Stimulated activated CD4-positive, alpha-beta T cell treated with anti-CD3 and anti-CD28 coated beads, Interleukin-1b, Interleukin-23, amount 100 ng/mL, for 24 hours (primary cell): ENCODE measurements at places on chromosomes 5 and 9.
A peak's percentile ranks its signal among the peaks of the same experiment; 100 is the strongest.

DNA sequence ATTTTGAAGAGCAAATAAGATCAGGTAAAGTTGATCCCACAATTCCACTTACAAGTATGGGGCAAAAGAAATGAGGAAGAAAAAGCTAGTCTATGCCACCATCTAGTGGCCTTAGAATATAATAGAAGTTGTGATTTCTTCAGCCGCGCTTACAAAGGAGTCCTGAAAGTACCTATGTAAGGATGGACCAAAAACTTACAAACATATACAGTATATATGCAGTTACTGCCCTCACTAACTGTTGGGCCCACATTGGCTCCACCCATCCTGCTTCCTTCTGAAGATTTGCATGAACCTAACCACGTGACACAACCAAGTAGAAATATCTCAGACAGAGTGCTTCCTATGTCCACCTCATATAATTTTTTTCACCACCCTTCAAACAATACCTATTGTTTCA is 11.7 kb upstream of the OR13D1 start:
- DNase-seq, result no peak

- DNase-seq, result no peak
Observed at GRCh38 chr5:533955-534742, 9.9 kb upstream of the SLC9A3 start.

- DNase-seq, result no peak
Observed at GRCh38 chr9:105662184-105663104, at the start of gene TAL2. Gene TAL2 (plus strand): TSS chr9:105662457. CDS start chr9:105662497, 40 bp downstream.

DNA sequence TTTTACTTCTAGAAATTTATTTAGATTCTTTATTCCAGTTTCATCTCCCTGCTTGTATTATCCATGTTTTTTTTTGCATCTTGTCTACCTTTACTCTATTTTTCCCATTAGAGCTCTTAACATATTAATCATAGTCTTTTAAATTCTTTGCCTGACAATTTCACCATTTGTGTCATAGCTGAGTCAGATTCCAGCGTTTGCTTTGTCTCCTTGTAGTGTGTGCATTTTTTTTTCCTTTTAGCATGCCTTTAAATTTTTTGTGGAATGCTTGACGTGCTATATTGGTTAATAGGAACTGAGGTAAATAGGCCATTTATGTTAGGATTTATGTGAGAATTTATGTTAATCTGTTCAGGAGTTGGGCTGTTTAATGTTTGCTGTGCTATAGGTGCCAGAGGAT is 41.8 kb upstream of the NFIL3 start:
- DNase-seq, result no peak

- DNase-seq, result no peak
Observed at GRCh38 chr5:104045987-104046386, 483.4 kb upstream of the NUDT12 start.

GRCh38 chr9:68704814-68705530 is at the start of gene PIP5K1B:
Gene PIP5K1B (plus strand): TSS chr9:68705240. CDS start chr9:68822615, 117,375 bp downstream.
- peak; percentile 42 for DNase-seq

- no peak for DNase-seq
Observed at GRCh38 chr5:56388229-56388985, 155.3 kb upstream of the ANKRD55 start.

GRCh38 chr9:81207651-81208050 is 481.7 kb downstream of the TLE1 start:
- no peak for DNase-seq

DNA sequence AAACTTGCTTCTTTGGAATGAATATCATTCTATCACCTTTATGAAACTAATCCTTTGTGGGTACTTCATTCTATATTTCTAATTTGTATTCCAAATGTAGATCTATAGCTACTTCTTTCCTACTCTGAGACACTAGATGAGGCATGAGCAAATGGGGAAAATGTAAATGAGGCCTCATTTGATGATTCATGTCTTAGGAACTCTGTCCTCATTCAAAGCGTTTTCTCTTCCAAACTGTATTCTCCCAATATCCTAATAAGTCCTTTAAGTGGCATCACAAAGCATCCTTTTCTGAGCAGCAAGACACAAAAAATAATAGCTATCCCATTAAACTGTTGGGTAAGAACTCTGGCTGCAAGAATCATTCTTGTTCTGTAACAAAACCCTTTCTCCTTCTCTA is 56.1 kb downstream of the TTLL11 start:
- DNase-seq, result no peak

DNA sequence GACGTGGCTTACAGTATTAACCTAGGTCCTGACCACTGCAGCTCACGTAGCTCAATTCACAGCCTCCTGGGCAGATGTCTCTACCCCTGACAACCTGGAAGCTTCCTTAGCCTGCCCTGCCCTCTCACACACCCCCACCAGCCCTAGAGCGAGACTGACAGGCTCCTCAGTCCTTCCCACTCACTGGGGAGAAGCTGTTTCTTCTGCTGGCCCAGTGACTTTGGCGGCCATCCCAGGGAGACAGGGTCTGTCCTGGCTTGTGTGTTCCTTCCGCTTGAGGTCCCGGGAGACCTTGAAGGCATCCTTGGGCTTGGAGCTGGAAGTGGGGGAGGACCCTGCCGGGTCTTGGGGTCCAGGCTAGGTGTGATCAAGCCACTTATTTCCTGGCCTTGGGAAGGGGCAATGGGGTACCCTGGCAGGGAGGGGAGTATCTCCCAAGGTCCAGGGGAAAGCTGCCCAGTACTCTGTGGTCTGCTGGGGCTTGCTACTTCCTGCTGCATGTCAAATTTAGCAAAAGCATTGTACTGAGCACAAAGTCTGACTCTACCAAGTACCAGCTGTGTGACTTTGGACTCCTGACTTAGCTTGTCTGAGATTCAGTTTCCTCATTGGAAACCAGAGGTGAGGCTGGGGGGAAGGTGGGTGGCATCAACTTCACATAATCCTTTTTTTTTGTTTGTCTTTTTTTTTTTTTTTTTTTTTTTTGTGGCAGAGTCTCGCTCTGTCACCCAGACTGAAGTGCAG is 1.9 kb downstream of the MIGA2 start:
- DNase-seq, result no peak
